ENCODE measurements at places on chromosomes 12 and 14.

DNA sequence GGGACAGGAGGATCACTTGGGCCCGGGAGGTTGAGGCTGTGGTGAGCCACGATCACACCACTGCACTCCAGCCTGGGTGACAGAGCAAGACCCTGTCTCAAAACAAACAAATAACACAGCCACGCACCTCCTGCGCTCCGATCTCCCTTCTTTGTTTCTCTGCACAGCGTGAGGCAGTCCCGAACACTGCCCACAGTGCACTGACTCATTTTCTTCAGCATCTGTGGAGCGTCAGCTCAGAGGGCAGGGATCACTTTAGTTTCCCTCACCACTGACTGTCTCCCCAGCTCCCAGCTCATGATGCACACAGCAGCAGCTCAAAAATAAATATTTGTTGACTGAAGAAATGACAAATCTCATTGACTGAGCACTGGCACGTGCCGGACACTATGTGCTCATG, 883 bp upstream of the MYL2 start:
- DNase-seq: no peak

DNA sequence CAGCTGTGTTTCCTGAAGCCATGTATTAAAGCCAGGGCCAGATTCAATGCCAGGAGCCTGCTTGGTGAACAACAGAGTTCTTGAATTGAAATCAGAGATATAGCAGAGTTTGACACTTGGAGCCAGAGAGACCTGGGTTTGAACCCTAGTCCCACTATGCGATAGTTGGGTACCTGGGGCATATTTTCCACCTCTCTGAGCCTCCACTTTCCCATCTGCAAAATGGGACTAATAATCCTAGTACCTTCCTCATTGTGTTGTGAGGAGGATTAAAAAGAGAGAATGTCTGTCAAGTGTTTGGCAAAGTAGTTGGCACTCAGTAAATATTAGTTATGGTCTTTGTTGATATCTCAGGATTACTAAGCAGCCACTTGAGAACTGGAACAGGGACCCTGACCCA, 6.0 kb upstream of the HRK start:
- DNase-seq: no peak

DNA sequence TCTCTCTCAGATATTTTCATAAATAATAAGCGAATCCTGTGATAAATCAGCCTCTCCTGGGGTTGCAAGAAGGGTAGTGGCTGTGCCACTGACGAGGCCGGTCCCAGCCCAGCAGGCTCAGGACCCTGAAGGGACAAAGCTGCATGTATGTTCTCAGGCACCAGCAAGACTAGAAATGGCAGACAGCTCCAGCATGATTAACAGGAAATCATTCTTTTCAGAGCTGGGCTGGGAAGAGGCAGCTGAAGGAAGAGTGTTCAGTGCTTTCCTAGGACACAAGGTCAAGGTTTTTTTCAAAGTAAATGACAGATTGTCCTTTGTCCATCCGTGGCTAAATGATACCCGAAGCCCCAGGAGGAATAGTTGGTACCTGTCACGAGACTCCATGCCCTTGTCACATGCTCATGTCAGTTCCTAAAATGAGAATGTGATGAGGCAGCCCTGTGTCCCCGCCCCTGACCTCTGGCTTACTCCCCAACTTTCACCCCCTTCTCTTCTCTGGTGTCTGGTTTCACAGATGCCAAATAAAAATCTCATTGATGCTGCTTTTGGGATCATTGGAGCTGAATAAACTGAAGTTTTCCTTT, 65.1 kb downstream of the PPP1R36 start:
- DNase-seq: no peak

- peak; percentile 48 for DNase-seq
Observed at GRCh38 chr12:73935817-73936216, 601.8 kb upstream of the ATXN7L3B start.

DNA sequence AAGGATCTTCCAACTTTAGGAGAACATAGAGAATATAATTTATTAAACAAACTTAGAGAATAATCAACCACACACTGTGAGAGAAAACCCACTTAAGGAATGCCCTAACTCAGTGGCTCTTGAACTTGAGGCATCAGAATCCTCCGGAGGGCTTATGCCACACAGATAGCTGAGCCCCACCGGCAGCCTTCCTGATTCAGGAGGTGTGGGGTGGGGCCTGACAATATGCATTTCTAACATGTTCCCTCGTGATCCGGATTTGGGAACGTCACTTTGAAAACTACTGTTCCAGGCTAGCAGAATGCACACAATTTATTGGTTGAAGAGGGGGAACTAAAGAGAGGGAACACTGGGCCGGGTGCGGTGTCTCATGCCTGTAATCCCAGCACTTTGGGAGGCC, 2.0 kb upstream of the SOAT2 start:
- DNase-seq: no peak

- DNase-seq: no peak
Observed at GRCh38 chr14:105519946-105520698, 6.3 kb upstream of the TMEM121 start.

- DNase-seq: no peak
Observed at GRCh38 chr12:116880213-116880816, 926 bp downstream of the HRK start.

GRCh38 chr14:81323093-81323492, 77.0 kb downstream of the STON2 start:
- DNase-seq: no peak

- no peak for DNase-seq
Observed at GRCh38 chr12:57737467-57738460, 778 bp downstream of the AGAP2 start.

GRCh38 chr14:36313898-36314297, 6.5 kb downstream of the MBIP start:
- peak; percentile 65 for DNase-seq

GRCh38 chr12:50103351-50103750, 457 bp upstream of the GPD1 start:
- DNase-seq: no peak

- no peak for DNase-seq
Observed at GRCh38 chr12:124683152-124684124, 116.0 kb upstream of the NCOR2 start.

DNA sequence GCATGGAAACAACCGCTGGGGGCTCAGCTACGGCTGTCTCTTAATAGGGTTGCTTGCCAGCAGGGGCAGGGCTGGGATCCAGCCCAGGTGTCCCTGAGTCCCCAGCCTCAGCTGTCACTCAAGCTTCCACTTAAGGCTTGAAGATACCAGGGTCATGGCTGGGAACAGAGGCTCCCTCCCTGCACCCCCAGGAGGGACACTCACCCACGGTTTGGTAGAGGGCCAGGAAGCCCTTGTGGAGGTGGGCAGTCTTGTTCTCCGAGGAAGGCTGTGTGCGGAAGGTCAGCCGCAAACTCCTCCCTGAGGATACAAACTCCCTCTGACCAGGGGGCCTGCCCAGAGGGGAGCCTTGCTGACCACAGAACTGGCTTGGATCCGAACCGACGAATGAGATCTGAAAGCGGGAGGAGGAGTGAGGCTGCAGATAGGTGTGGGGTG, 7.3 kb downstream of the C1RL start:
- DNase-seq: no peak

DNA sequence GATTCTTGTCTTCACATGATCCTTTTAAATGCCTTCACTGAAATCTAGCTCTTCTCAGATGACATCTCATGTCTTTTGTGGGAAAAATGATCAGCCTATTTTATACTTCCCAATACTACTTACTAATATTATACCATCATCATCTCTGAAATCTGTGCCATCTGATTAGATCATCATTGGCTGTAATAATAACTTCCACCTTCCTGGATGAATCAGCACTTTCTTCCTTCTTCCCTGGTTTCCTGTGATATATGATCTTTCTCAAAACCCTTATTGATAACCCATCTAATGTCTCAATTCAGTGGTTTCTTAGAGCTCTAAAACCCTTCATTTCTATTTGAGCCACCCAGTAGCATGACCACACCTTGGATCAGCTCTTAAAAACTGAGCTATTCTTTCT, 30.9 kb downstream of the GPR137C start:
- DNase-seq: no peak

DNA sequence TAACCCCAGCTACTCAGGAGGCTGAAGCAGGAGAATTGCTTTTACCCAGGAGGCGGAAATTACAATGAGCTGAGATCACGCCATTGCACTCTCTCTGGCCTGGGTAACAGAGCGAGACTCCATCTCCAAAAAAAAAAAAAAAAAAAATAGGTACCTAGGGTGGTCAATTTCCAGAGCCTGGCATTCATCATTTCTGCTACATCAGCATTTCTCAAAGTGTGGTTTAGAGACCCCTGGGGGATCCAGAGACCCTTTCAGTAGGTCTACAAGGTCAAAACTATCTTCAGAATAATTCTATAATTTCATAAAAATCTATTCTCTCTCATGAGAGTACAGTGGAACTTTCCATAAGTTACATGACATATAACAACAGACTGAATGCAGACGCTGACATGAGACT, 19.9 kb downstream of the CERS5 start:
- no peak for DNase-seq

GRCh38 chr14:53365486-53366130, 212.5 kb upstream of the DDHD1 start:
- DNase-seq: no peak

- no peak for DNase-seq
Observed at GRCh38 chr14:74360163-74360562, 11.9 kb downstream of the VRTN start.

- no peak for DNase-seq
Observed at GRCh38 chr14:101216366-101217079, 313.0 kb upstream of the RTL1 start.

DNA sequence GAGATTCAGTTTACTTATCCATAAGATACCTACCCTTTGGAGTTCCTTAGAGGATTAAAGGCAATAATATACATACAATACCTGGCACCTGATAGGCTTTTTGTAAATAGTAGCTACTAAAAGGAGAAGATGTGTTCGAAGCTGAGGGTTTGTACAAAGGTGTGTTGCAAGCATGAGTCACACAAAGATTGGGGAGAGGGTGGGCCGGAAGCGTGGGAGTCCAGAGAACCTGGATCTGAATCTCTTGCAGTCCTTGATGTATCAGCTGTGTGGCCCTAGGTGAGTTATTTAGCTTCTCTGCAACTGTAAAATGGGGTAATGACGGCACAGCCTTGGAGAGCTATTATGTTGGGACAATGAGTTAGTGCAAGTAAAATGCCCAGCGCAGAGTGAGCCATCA, 61.6 kb upstream of the PSMC1 start:
- DNase-seq: no peak

DNA sequence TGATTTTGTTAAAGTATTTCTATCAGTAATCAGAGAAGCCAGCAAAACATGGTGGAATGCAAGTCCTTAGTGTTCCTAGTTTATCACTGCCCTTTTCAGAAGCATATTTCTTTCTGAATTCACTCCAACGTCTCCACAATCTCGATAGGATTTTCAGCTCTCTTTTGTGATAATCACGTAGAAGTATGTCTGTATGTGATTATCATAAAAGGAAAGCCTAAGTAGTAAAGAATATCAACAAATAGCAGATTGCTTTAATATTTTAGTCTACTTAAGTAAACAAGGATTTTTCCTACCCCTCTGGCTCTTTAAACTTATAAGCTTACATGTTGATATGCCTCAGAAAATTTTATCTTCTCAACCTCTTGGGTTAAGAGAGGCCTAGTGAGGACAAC, 147.4 kb upstream of the NUDT4 start:
- DNase-seq: no peak

GRCh38 chr14:56814969-56815700, 4.9 kb upstream of the OTX2 start:
- no peak for DNase-seq

DNA sequence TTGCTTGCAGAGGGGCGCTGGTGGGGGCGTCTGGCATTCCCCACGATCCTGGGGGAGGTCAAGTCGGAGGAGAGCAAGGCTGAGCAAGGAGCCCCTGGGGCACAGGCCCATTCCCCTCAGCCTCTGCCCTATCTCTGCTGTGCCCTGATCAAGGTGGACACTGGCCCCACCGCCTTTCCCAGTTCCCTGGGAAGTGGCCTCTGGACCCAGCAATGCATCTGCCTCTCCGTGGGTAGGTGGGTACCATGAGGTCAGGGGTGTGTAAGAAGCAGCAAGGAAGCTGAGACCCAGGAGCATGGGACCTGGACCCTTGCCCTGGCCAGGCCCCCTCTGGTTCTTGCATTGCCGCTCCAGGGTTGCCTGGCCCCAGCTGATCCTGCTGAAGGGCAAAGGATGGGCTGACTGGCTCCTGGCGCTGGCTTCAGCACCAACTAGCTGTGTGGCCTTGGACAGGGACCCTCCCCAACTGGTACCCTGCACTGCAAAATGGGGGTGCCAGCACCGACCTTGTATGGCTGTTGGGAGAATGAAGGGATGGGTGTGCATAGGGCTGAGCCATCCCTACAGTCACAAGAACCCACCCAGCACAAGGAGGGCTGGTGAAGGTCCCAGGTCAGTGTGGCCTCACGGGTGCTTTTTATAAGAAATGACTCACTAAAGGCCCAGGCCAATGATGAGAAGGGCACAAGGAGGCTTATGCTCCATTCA, 19.6 kb downstream of the SLC25A29 start:
- no peak for DNase-seq

DNA sequence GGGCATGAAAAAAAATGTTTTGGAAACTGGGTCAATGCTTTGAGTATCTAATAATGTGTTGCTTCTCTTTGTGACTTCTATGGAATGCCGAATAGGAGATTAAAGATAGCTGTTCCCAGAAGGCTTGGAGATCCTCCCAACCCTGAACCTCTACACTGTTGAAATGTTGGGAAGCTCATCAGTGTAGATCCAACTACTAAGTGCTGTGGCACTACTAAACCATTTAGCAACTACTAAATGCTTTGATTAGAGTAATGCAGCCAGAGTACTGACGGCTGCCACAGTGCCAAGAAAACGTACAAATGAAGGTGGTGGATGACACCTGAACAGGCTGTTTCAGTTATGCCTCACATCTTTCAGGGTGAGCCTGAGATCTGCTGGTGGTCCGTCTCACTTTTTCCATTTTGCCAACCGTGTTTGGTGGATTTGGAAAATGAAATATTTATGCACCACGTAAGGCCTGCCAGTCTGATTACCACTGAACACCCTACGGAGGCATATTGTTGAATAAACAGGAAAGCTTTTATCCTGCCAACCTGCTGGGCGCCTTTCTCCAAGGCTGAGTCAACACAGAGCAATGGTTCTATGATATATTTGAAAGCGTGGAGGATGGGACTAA, 938.0 kb upstream of the FLRT2 start:
- DNase-seq: no peak

DNA sequence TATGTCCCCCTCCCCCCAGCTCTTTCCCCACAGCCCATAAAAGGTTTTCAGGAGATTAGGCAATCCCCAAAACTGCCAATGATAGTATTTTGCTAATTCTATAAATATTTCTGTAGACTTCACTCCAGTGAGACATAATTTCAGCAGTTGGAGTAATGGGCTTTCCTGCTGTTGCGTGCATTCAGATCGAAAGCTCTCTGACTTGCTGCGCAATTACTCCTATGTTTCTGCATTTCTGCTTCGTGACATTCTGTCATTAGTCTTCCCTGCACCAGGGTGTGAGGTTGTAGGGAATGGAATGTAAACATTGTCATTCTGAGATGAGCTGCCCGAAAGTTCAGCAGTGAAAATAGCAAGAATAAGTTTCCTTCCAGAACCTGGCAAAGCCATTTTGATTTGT, 58.2 kb downstream of the SAMD4A start:
- DNase-seq: no peak

GRCh38 chr12:32400114-32400672, 835 bp downstream of the FGD4 start:
- DNase-seq: no peak

GRCh38 chr12:46160101-46160980, 108.5 kb downstream of the SLC38A1 start:
- DNase-seq: no peak

GRCh38 chr12:30837595-30837994, 82.8 kb upstream of the CAPRIN2 start:
- no peak for DNase-seq

- DNase-seq: no peak
Observed at GRCh38 chr12:108140501-108140900, 11.4 kb downstream of the WSCD2 start.
